ENCODE measurements at places on chromosomes 7 and 10.

DNA sequence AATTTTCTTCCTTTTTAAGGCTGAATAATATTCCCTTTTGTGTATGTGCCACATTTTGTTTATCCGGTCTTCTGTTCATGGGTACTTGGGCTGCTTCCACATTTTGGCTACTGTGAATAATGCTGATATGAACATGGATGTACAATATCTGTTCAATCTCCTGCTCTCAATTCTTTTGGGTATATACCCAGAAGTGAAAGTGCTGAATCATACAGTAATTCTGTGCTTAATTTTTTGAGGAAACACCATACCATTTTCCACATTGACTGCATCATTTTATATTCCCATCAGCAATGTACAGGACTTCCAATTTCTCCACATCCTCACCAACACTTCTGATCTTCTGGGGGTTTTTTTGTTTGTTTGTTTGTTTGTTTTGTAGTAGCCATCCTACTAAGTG lies 135.0 kb upstream of the INHBA start:
- no peak for DNase-seq

DNA sequence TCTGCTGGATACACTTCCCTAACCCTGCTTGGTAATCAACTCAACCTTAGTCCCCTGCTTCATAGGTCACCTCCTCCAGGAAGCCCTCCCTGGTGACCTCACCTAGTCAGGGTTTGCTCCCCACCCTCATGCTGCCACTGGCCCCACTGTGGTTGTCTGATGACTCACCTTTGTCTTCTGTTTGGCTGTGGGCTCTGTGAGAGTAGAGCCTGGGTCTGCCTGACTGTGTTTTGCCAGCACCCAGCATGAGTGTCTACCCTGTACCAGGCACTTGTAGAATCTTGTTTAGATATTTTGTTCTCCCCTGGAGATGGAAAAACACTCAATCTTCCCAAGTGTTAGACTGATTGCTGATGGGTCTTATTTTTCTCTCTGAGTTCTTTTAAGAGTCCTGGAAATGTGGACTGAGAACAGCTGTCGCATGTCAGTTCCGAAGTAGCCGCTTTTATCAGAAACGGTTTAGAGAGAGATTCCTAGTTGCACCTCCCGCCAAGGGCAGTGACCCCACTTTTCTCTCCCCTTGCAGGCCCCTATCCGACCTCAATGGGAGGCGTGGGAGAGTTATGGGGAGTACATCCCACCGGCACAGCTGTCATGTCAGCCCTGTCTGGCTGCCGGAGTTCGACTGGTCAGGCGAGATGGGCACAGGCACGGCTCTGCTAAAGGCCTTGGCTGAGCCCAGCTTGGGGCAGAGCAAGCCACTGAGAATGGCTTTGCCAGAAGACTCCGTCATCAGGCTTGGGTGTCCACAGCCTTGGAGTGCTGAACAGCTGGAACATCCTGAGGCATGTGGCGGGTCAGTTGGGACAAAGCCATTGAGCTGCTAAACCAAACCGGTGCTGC lies 134.3 kb downstream of the GRK5 start:
- DNase-seq: peak; percentile 40

DNA sequence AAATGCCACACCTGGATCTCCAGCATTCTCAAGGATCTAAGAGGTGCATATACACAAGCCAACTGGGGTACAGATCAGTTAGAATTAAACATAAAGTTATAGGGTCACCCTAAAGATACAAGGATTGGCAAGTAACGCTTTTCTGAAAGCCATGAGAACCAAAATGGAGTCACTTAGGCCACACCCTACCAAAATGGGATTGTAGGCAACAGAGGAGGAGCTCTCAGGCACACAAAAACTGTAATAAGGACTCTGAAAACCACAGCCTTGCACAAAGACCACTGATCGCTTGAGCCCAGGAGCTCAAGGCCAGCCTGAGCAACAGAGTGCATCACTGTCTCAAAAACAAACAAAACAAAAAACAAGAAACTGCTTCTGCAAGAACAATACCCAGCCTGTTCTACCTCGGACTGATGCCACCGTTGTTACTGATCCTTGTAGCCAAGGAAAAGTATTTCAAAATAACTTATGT lies 35.5 kb downstream of the SVOPL start:
- no peak for DNase-seq

DNA sequence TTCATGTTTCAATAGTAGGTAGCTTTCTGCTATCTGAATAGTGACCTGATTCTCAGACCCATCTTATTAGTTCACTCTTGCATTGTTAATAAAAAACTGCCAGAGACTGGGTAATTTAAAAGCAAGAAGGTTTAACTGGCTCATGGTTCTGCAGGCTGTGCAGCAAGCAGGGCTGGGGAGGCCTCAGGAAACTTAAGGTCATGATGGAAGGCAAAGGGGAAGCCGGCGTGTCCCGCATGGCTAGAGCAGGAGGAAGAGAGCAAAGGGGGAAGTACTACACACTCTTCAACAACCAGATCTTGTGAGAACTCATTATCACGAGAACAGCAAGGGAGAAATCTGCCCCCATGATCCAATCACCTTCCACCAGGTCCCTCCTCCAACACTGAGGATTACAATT lies 185.2 kb upstream of the PITRM1 start:
- no peak for DNase-seq

DNA sequence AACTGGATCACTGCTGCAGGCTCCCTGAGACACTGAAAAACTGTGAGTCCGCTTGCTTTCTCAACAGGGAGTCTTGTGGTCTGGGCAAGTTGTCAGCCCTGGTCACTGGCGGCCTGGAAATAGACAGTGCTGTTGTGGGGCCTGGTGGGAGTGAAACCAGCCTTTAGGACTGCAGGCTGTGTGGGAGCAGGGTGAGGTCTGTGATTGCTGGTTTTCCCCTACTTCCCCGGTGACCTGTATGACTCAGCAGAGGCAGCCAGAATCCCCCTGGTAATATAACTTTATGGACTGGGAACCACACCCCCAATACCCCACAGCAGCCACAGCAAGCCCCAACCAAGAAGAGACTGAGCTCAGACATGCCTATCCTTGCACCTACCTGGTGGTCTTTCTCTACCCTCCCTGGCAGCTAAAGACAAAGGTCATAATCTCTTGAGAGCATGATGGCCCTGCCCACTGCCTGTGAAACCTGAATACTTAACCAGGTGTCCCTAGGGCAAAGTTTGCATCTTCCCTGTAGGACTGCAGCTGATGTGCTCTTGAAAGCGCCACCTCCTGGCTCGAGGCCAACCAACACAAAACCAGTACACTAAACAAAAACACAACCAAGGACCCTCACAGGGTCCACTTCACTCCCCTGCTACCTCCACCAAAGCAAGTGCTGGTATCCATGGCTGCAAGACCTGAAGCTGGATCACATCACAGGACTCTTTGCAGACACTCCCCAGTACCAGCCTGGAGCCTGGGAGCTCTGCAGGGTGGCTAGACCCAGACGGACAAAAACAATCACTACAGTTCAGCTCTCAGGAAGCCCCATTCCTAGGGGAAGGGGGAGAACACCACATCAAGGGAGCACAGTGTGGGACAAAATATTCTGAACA lies 7.2 kb upstream of the ADAM22 start:
- peak; percentile 79 for DNase-seq

GRCh38 chr7:45711161-45711490 lies 137.0 kb downstream of the ADCY1 start:
- DNase-seq: no peak

DNA sequence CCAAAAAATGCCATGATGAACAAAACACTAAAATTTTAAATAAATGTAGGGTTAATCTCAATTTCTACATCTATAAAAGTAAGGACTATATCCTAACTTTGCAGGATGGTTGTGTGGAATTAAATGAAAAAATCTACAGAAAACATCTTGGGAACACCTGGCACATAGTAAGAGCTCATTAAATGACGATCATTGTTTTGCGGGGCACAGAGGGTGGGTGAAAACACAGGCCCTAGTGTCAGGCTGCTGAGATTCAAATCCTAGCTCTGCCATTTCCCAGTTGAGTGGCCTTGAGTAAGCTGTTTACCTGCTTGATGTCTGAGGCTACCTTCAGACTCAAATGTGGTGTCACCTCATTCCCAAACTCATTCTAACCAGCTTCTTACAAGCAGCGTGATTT lies 35.6 kb downstream of the BTBD16 start:
- DNase-seq: no peak

DNA sequence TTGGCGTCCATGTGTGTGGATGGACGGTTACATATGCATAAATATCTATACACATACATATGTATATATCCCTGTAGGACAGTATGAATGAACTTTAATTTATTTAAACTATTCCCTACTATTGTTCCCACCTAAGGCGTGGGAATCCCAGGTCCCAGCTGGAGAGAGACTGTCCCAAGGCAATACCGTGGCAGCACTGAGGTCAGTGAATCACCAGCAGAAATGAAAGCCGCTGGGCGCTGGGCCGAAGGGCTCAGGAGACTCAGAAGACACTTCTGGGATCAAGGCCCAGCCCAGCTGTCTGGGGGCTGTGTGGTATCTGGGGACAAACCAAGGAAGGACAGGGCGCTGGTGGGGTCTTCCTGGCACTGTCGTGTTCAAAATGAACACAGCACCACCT lies 49.6 kb upstream of the MYL10 start:
- DNase-seq: no peak

GRCh38 chr7:153070141-153070540 lies 310.6 kb downstream of the ACTR3B start:
- DNase-seq: no peak

- no peak for DNase-seq
These were observed 21.3 kb upstream of the EVX1 start for GRCh38 chr7:27221201-27221797.

GRCh38 chr10:62045765-62046521 lies 144.4 kb downstream of the ARID5B start:
- DNase-seq: no peak

- DNase-seq: no peak
These were observed 40.6 kb downstream of the LRRC17 start for GRCh38 chr7:102953406-102953805.

DNA sequence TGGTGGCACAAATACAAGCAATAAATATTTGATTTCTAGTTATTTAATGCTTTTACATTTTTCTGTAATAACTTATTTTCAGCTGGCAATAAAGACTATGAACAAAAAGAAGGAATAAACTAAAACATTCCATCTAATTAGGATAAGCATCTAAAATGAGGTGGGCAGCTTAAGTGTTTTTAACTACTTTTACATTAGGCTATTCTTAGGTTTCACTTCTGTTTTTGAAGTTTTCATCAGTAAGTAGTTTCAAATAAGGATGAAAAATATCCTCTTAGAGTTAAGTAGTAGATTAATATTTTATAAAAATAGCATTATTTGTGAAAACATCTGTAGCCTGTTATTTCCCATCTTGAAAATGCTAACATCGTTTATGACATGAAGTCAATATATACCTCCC lies 15.9 kb downstream of the NT5C2 start:
- no peak for DNase-seq

- DNase-seq: no peak
These were observed 6.8 kb upstream of the SNX8 start for GRCh38 chr7:2321020-2321419.

DNA sequence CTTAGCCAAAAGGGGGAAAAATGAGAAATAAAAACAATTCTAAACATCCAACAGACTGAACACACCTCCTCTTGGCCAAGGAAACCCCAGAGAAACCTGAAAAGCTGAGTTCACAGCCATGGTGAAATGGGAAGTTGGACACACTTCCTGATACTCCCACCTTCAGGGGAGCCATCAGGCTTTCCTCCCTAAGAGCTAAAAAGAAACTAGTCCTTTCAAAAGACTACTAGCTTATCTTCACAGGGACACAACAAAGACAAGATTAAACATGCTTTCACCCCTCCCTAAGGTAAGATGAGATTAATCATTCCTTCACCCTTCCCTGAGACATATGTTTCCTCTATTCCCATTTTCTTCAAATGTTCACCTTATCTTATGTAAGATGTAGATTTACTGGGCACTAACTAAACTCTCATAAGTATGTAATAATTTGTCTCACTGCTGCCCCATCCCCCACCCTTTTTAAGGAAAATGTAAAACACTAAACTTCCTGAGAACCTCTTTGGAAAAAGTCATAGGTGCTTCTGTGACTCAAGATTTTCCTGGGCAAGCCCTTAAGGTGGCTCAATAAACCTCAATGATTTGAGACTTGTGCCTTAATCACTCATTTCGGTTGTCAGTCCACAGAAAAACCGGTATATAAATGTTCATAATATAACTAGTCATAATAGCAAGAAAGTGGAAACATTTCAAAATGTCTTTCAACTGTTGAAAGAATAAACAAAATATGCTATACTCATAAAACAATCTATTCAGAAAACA lies 40.5 kb downstream of the HTR7 start:
- DNase-seq: no peak

GRCh38 chr10:97444212-97444611 lies 1.6 kb downstream of the EXOSC1 start:
- DNase-seq: no peak

DNA sequence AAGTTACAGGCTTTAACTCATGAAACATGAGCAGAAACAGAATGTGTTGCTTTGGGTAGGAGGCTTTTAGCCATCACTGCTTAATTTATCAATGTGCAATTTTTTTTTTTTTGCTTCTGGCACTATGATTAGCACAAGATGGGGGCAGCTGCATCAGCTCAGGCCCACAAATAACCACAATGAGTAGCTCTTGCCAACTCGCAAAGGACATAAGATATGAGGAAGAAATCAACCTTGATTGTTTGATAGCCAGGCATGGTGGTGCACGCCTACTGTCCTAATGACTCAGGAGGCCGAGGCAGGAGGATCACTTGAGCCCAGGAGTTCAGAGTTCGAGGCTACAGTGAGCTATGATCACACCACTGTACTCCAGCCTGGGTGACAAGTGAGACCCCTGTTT lies 12.3 kb downstream of the NOD1 start:
- no peak for DNase-seq

DNA sequence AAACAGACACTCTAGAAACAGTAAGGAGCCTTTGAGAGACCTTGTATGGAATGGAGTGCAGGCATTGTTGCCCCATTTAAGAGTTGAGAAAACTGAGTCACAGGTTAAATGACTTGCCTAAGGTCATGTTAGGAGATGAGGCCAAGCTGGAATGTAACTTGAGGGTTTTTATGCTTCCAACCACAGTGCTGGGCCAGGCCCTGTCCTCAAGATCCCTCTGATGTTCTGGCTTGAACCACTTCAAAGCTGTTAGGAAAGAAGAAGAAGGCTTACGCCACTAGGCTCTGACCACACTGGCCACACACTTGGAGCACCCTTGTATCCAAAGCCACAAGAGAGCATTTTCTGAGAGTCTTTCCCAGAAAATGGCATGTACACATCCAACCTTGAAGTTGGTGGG lies 42.7 kb downstream of the PLAU start:
- peak; percentile 81 for DNase-seq

- no peak for DNase-seq
These were observed 132.5 kb downstream of the NOC3L start for GRCh38 chr10:94230134-94230785.

GRCh38 chr10:89646889-89647657 lies 2.0 kb upstream of the PANK1 start:
- no peak for DNase-seq

GRCh38 chr10:113022265-113022664 lies 72.2 kb downstream of the TCF7L2 start:
- DNase-seq: no peak

DNA sequence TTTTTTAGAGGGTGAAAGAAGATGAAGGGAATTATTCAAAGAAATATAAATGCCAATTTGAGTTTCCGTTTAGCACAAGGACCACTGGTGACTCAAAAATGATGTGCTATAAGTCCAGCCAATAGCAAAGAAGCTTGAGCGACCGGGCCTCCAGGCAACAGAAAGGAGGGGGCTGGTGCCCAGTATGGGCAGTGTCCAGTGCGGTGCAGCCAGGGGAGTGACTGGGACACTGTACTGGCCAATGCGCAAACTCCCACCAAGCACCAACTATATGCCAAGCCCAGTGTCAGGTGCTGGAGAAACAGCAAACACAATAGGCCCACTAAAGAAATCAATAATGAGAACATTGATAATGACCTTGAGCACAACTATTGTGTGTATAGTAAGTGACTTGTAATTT lies 10.2 kb upstream of the OPALIN start:
- DNase-seq: no peak
